CD4-positive, alpha-beta T cell treated with Interleukin-4 for 4 hours (primary cell): ENCODE measurements at places on chromosomes 6 and 20.

GRCh38 chr6:11096109-11096508 is 2.5 kb downstream of the SMIM13 start:
- DNase-seq, result peak; percentile 8

- no peak for DNase-seq
Observed at GRCh38 chr6:138405816-138406413, 1.9 kb downstream of the HEBP2 start.

DNA sequence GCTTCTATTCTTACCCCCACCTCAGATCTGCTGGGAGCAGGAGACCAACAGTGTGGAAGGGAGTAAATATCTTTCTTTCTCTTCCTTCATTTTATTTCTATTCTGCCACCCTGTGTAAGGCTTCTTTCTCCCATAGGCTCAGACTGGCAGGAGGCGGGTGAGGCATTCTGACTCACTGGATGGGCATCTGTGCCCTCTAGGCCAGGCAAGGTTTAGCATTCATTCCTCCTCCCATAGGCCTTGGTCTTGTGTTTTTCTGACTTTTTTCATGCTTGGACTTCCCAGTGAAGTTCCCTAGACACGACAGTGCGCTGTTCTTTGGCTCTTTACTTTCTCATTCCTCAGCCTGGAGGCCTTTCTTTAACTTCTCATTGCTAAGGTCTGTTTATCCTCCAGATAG is 235.2 kb downstream of the SYNE1 start:
- DNase-seq, result no peak

DNA sequence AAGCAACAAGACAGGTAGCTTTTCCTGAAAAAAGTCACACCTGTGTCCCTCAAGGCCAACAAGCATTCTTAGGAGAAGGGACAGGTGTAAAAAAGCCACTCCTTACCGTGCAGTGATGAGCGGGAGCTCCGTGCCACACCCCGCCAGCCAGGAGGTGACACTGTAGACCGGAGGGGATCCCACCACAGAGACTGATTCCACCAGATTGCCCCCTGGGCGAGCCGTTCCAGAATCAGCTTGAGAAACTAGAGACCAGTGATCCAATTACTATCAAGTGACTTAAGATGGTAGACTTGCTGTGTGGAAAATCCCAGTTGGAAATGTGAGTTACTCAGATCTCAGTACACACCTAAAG is 37.4 kb downstream of the PKHD1 start:
- no peak for DNase-seq

DNA sequence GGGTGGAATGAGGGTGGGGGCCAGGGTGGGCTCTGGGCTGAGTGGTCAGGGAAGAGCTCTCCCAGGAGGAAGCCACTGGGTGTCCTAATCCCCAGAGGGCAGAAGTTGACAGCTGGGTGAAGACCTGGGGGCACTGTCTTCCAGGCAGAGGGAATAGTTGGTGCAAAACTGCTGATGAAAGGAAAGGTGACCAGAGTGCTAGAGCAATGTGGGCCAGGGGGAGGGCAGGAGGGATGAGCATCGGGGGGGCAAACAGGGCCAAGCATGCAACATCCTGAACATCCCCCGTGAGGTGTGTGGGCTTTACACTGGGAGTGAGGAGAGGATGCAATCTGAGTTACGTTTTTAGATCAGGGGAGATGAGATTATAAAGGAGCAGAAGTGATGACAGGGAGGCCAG is 97.8 kb downstream of the NOL4L start:
- no peak for DNase-seq

DNA sequence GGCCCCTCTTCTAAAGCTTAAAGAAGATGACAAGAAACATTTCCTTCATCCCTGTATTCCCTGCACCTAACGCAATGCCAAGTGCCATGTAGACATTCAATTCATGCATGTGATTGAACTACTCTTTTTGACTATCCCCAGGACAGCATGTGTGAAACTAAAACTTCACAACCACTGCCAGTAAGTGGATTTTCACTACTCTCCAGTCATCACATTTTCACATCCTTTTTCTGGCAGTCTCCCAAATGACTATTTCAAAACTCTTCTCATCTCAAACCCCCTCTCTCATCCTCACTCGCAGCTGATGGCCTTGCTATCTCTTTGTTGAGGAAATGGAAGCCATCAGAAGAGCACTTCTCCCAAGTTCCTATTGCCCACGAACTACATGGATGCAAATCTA is 122.6 kb downstream of the OPRM1 start:
- DNase-seq, result no peak

DNA sequence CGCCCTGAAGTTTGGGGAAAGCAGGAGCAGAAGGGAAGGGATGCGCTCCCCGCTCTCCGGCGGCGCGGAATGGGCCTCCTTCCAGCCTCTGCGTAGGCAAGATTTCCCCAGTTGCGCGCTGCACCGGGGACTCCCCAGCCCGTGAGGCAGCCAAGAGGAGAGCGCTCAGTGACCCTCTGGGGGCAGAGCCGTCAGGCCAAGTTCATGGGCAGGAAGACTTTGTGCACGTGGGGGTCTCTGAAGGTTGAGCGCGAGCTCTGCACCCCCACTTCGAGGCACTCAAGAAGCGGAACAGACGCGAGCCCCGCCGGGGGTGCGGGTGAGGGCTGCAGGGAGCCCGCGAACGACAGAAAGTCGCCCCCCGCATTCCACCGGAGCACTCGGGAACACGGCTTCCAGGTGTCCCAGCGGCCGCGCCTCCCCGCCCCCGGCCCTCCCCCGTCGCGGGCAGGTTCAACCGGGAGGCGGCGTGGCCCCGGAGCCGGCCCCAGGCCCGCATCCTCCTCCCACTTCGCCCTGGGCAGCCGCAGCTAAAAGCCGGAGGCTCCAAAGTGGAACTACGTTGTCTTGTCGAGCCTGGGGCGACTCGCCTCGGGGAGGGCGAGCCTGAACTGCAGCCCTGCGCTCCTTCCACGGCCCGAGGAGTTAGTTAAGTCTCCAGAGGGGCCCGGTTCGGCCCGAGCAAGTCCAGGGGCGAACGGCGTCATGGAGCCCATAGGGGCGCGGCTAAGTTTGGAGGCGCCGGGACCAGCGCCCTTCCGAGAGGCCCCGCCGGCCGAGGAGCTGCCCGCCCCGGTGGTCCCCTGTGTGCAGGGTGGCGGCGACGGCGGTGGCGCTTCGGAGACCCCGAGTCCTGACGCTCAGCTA is at the start of gene PPP1R3G:
Gene PPP1R3G, plus strand, starts transcription at position 561 of the 867 bp plus-strand sequence. Its CDS starts 145 bp downstream, at position 706.
- DNase-seq, result no peak

GRCh38 chr6:23414051-23414445 is 712.0 kb upstream of the NRSN1 start:
- DNase-seq, result no peak

DNA sequence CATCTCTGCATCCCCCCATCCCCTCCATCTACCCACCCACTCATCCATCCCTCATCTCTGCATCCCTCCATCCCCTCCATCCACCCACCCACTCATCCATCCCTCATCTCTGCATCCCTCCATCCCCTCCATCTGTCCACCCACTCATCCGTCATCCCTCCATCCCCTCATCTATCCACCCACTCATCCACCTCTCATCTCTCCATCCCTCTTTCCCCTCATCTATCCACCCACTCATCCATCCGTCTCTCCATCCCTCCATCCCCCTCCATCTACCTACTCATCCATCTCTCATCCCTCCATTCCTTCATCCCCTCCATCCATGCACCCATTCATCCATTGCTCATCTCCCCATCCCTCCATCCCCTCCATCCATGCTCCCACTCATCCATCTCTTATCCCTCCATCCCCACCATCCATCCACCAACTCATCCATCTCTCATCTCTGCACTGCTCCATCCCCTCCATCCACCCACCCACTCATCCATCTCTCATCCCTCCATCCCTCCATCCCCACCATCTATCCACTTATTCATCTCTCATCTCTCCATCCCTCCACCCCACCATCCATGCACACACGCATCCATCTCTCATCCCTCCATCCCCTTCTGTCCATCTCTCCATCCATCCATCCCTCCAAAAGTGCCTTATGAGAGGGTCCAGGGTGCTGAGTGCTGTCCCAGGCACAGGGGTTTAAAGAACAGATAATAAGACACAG is 51.4 kb downstream of the WDR27 start:
- DNase-seq, result no peak

DNA sequence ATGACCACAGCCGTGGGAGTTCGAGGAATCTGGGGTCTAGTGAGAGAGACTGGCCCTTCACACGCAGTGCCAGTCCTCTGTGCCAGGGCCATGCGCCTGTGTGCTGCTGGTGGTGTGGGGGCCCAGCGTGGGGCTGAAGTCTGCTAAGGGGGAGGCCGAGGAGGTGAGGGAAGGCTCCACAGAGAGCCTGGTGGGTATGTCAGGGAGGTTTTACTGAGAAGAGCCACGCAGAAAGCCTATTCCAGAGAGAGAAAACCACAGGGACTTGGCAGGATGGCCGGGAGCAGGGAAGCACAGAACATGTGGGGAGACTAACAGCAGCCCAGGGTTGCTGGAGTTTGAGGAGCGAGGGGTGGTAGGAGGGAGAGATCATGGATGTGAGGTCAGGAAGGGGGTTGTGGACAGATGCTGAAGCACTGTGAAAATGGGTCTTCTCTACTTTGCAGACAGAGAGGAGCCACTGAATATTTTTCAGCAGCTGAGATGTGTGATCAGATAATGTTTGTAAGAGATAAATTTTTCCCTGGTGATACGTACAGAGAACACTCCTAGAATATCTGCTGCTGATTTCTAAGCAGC is 35.3 kb downstream of the DUSP22 start:
- no peak for DNase-seq

DNA sequence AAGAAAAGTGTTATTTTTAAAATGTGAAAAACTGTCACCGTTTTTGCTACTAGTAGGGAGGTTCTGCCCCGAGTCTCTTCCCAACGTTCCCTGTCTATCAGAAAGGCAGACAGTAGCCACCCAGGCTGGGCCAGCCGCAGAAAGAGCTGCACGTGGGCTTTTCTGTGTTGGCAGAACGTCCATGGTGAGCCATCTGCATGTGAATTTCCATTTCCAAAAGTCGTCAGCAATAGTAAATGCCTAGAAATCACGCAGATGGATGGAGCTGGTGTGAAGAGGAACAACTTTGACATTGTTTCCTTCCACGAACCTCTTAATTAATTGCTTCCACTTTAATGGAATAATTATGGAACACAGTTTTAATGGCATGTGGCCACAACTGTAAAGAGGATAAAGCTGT is 97.5 kb downstream of the FAM120B start:
- no peak for DNase-seq
